ENCODE measurements at places on chromosomes 6 and 20.

GRCh38 chr6:392441-393390 lies 1.2 kb downstream of the IRF4 start:
- DNase-seq, result no peak

- DNase-seq, result no peak
Observed at GRCh38 chr6:79404677-79405076, 132.6 kb downstream of the LCA5 start.

- DNase-seq, result no peak
Observed at GRCh38 chr6:166465671-166466087, 82.9 kb upstream of the MPC1 start.

DNA sequence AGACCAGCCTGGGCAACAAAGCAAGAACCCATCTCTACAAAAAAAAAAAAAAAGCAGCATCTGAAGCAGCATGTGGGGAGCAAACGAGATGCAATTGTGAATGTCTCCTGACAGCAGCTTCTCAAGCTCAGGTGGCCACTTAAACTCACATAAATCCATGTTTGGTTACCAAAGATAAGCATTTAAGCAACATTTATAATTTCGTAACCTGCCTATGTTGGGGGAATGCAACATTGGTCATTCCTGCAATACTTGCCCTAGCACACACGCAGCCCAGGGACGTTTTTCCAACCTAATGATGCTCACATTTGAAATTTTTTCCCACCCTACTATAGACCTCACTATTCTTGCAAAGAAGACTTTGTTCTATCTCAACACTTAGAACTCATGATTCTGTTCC lies 113.3 kb downstream of the ZFP64 start:
- no peak for DNase-seq

DNA sequence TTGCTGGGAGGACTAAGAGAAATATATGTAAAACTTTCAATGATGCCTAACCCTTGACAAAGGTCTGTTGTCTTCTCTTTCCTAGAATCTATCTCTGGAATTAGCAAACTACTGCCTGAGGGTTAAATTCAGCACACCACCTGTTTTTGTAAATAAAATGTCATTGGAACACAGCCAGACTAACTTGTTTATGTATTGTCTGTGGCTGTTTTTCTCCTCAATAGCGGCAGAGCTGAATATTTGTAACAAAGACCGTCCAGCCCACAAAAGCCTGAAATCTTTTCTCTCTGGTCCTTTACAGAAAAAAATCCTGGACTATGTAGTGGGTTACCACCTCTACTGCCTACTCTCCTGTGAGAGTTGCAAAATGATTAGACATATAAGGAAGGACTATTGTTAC lies 33.3 kb upstream of the SYNDIG1 start:
- DNase-seq, result no peak
